Vein endothelial cell (primary cell): ENCODE measurements at places on chromosomes 5 and 9. TPM values are rescaled to one million over a fixed set of nuclear protein-coding genes. Genes with fewer than 3 reads are reported as not detected.

The LCN10 gene
- not detected in 2 replicates for total RNA-seq

The HOMER1 gene
- total RNA-seq: 1.6 and 5.4 TPM in 2 replicates

The NDUFA8 gene
- 28.4 and 29.8 TPM in 2 replicates for total RNA-seq

The RGS7BP gene
- total RNA-seq: 0.65 and 1.6 TPM in 2 replicates

The PCDHGA6 gene
- total RNA-seq: 6.0 and 7.2 TPM in 2 replicates

The NR6A1 gene
- 1.1 and 1.3 TPM in 2 replicates for total RNA-seq

The PCDHA8 gene
- under 0.01 TPM in 1 of 2 replicates, not detected in the other for total RNA-seq

The PNPLA7 gene
- total RNA-seq: 0.65 and 1.1 TPM in 2 replicates

The OLFM1 gene
- total RNA-seq: 0.98 and 1.1 TPM in 2 replicates

The CREBRF gene
- total RNA-seq: 14.0 and 16.4 TPM in 2 replicates

The FYB1 gene
- total RNA-seq: not detected in 2 replicates

The PDE8B gene
- 0.10 TPM in 1 of 2 replicates, not detected in the other for total RNA-seq

The ORM2 gene
- not detected in 2 replicates for total RNA-seq

The DOK3 gene
- 3.3 and 4.0 TPM in 2 replicates for total RNA-seq

The PCDHGB6 gene
- 4.3 and 6.2 TPM in 2 replicates for total RNA-seq

The RLN1 gene
- total RNA-seq: not detected in 2 replicates

The MEGF9 gene
- total RNA-seq: 9.1 and 12.2 TPM in 2 replicates

The ZNF618 gene
- 28.2 and 41.2 TPM in 2 replicates for total RNA-seq

The FGD3 gene
- 0.19 TPM in 1 of 2 replicates, not detected in the other for total RNA-seq

The PCDHGB7 gene
- total RNA-seq: 10.9 and 15.7 TPM in 2 replicates

The PCDHGC3 gene
- 17.0 and 20.5 TPM in 2 replicates for total RNA-seq

The CYLC2 gene
- total RNA-seq: not detected in 2 replicates

The CAVIN4 gene
- total RNA-seq: 1.6 and 3.3 TPM in 2 replicates

The ZNF300 gene
- total RNA-seq: 5.3 and 6.2 TPM in 2 replicates

The MEF2C gene
- total RNA-seq: 57.5 and 88.1 TPM in 2 replicates

The SPATA31D1 gene
- total RNA-seq: not detected in 2 replicates

The GOLM1 gene
- 49.9 and 56.5 TPM in 2 replicates for total RNA-seq

The TMEM38B gene
- 5.2 and 7.5 TPM in 2 replicates for total RNA-seq

The PCDHB3 gene
- total RNA-seq: 0.57 and 0.65 TPM in 2 replicates

The LCN2 gene
- total RNA-seq: not detected in 2 replicates

The TAF1L gene
- total RNA-seq: under 0.01 TPM in 1 of 2 replicates, not detected in the other

The CKMT2 gene
- not detected in 2 replicates for total RNA-seq

The MAP1B gene
- 216 TPM in 2 replicates for total RNA-seq

The RXFP3 gene
- not detected in 2 replicates for total RNA-seq

The SLC34A1 gene
- total RNA-seq: not detected in 2 replicates

The ESM1 gene
- 181 and 274 TPM in 2 replicates for total RNA-seq

The FBLL1 gene
- total RNA-seq: 0.57 and 0.65 TPM in 2 replicates

The CDO1 gene
- 0.65 and 9.9 TPM in 2 replicates for total RNA-seq

The C8G gene
- total RNA-seq: 0.33 and 0.76 TPM in 2 replicates

The SH3GL2 gene
- under 0.01 and 0.29 TPM in 2 replicates for total RNA-seq

The PRKACG gene
- not detected in 2 replicates for total RNA-seq

The DDX4 gene
- total RNA-seq: not detected in 2 replicates

The HTR4 gene
- 0.10 TPM in 1 of 2 replicates, not detected in the other for total RNA-seq
